ENCODE measurements at places on chromosomes 11 and 22. TPM values are rescaled to one million over a fixed set of nuclear protein-coding genes. Genes with fewer than 3 reads are reported as not detected.

KLHL35 gene
- 0.50 TPM for total RNA-seq

- no peak for ATAC-seq
These were observed 130.1 kb upstream of the NARS2 start for GRCh38 chr11:78704811-78705210.

- ATAC-seq = no peak
These were observed 7.4 kb downstream of the TOLLIP start for GRCh38 chr11:1302041-1302460.

KRTAP5-10 gene
- total RNA-seq = not detected

DNA sequence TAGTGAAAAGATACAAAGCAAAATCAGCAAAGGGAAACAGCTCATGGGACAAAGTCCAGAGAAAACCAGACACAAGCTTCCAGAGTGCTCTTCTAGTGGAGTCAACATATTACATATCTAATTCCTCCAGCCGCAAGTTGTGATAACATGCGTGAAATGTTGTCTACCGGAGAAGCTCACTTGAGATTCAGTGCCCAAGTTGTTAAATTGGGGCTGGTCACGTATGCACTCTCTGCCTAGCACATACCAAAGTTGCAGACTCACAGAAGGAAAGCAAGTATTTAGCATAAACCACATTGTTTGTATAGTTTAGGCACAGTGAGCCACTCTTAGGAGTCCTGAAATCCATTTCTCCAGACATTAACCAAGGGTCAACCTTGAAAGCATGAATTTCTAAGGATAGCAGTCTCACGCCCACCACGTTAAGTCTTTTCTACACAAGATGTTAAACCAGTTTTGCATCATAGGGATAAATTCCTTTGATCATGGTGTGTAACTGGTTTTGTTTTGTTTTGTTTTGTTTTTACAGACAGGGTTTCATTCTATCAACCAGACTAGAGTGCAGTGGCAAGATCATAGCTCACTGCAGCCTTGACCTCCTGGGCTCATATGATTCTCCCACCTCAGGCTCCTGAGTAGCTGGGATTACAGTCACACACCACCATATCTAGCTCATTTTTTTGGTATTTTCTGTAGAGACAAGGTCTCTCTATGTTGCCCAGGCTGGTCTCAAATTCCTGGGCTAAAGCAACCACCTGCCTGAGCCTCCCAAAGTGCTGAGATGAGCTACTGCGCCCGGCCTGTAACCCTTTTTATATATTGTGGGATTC lies 39.5 kb upstream of the EP300 start:
- ATAC-seq = no peak

- no peak for ATAC-seq
These were observed 78.7 kb downstream of the COMMD9 start for GRCh38 chr11:36210529-36210928.

DNA sequence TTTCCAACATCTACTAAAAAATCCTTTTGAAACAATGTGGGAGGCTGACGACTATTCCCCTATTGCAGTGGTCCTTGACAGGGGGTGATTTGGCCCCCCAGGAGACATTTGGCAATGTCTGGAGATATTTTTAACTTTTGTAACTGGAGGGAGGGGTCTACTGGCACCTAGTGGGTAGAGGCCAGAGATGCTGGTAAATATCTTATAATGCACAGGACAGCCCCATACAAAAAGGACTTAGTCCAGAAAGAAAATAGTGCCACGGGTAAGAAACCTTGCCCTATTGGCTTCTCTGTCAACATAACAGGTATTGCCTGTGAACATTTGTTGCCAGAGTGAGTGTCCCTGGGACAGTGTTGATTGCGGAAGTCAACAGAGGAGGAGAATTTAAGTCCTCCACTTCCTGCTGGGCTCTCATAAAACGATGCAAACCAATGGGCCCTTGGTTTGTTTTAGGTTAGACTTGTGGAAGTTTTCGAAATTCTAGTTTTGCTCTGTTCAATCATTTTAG lies 101.6 kb downstream of the MAML2 start:
- no peak for ATAC-seq

DNA sequence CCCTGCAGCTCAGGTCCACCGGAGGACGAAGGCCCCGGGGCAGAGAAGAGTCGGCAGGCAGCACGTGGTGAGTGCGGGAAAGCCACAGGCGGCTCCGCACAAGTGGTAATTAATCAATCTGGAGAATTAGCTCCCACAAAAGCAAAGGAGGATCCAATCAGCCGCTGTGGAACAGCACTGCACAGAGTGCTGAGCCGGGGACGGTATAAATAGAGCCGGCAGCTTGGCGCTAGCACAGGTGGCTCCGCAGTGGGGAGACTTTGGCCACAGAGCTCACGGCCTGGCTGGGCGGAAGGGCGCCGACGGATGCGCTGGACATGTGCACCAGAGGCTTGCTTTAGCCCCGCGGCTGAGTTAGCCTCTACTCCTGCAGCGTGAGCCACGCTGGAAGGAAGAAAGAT lies 48.9 kb downstream of the IGSF9B start:
- no peak for ATAC-seq

All from activated T-helper 17 cell treated with anti-CD3 and anti-CD28 coated beads, Interleukin-2, amount 50 U/mL, for 72 hours (primary cell).